Activated naive CD4-positive, alpha-beta T cell treated with Interleukin-2 at 50 U/mL for 16 hours (primary cell): ENCODE measurements at places on chromosomes 2 and 18.

- no peak for DNase-seq
Measured at GRCh38 chr2:74441170-74441689, 507 bp downstream of the RTKN start.

- DNase-seq = no peak
Measured at GRCh38 chr2:234078129-234078528, 27.6 kb downstream of the SPP2 start.

DNA sequence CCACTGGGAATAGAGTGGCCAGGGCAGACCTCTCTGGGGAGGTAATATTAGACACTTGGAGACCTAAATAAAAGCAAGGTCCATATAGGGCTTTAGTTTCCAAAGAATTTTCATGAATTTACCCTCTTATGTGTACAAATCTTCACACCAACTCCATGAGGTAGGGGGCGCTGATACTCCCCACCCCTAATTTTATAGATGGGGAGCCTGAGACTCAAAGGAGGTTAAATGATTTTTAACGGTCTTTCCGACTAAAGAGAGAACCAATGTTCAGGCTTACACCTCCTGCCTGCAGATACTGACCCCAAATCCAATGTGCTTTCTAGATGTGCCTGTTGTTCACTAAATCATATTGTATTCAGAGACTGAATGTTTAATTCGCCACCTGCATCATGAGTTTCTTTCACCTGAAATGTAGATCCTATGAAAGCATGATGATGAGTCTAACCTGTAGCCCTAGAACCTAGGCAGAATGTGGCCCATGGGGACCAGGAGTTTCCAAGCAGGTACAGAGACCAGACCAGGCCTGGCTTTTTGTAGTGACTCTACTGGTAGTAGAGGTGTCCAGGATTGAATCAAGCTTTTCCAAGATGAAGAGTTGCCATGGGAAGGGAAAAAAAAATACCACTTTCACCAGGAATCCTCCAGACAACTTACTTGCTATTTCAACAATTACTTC, 16.8 kb upstream of the PAX3 start:
- no peak for DNase-seq

GRCh38 chr2:113201496-113202304, 27.9 kb downstream of the PSD4 start:
- no peak for DNase-seq

DNA sequence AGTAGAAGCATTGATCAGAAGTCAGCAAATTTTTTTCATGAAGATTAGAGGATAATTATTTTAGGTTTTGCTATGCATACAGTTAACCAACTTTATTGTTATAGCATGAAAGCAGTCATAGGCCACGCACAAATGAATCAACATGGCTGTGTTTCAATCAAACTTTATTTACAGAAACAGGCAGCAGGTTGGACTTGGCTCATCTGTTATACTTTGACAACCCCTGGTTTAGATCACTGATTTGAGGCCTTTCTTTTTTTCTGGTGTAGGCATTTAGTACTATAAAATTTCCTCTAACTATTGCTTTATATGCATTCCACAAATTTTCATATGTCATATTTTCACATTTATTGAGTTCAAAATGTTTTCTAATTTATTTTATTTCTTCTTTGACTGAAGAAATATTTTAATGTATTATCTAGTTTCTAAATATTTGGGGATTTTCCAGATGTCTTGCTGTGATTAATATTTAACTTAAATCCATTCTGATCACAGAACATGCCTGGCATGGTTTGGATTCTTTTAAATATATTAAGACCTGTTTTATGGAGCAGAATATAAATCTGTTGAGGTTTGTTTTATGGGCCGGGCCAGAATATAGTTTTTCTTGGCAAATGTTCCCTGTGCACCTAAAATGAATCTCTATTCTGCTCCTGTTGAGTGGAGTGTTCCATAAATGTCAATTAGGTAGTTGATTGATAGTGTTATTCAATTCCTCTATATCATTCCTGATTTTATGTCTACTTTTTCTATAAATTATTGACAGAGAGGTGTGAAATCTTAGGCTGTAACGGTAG, 116.3 kb upstream of the KLHL29 start:
- DNase-seq = no peak

DNA sequence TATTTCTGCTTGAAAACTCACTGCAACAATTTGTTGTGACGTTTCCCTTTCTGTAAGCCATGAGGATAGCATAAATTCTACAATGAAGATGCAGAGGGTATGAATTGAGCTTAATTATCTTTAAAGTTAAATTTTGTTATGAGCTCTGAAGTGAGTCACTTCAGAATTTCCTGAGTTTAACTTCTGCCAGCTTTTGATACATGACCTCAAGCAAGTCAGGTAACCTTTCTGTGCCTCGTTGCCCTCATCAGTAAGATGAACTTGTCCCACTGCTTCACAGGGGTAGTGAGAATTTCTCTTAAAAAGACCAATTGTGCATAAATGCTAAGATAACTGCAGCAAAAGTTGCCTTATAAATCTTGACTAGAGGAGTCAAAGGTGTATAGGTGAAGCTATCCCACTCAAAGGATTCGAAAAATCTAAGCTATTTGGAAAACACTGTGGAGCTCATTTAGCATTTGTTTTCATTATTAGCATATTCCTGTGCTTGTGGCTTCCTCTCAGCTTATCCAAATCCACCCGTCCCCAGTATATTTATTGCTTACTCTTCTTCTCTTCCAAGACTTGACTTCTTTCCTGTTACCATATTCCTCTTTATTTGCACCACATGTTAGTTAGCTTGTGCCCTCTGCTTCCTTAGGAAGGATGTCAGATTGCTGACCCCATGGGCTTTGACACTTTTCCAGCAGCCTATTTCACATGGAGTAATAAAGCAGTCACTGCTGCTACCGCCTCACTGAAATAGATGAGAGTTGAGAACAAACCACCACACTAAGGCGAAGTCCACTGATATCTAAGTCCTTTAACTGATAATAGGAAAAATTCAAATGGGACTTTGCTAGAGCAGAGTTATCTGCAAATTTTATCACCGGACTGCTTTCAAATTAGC, 428.6 kb downstream of the ERBB4 start:
- no peak for DNase-seq

GRCh38 chr18:12840382-12840781, 43.7 kb downstream of the PTPN2 start:
- DNase-seq = no peak

- no peak for DNase-seq
Measured at GRCh38 chr2:85240055-85240454, 87.7 kb downstream of the TGOLN2 start.

DNA sequence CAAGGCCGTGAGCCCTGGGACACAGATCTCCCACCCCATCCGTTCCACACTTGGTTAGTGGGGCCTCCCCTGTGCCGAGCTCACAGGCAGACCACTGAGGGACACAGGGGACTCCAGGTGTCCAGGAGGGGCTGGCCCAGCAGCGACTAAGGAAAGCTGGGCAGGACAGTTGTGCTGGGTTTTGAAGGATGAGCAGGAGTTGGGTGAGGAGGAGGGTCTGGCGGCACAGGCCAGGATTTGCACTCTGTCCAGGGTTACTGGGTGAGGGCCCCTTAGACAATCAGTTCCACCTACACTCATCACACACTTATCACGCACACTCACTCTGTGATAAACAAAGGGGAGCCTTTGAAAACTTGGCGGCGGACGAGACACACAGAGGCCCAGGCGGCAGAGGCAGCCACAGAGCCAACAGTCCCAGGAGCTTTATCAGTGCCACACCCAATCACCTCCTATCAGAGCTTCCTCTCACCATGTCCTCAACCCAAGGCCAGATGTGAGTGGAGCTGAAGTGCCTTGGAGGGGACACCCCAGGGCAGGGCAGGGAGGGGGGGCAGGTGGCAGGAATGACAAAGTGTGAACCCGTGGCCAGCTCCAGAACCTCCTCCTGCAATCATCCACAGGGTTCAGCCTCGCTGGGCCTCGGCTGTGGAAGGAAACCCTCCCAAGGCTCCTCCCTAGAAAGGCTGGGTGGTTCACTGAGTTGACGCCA, 26.6 kb downstream of the BIN1 start:
- DNase-seq = peak; percentile 67

GRCh38 chr2:15092691-15093090, 460.2 kb downstream of the LRATD1 start:
- DNase-seq = no peak

DNA sequence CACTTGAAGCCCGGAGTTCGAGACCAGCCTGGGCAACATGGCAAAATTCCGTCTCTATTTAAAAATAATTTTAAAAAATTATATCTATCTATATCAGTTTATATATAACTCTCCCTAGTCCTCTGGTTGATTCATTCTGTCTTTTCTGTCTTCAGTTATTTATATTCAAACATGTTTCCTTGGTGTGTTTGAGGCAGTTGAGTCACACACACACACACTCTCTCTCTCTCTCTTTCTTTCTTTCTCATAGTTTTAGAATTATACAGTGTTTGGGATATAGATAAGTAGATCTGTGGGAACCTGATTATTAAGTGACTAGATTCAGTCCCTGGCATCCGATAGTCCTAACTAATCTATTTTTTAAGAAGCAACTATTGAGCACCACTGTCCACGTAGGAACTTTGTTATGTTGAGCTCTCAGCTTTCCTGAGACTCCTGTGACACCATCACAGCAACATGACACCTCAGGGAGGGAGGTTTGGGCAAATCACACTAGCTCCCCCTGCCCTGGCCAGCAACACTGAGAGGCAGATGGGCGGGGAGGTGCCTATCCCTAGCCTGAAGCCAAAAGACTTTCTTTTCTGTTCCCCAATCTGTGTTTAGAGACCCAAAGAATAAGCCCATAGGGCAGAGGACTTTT, 482.7 kb downstream of the DLGAP1 start:
- DNase-seq = no peak

- no peak for DNase-seq
Measured at GRCh38 chr2:26615860-26616705, 25.1 kb downstream of the CIB4 start.

DNA sequence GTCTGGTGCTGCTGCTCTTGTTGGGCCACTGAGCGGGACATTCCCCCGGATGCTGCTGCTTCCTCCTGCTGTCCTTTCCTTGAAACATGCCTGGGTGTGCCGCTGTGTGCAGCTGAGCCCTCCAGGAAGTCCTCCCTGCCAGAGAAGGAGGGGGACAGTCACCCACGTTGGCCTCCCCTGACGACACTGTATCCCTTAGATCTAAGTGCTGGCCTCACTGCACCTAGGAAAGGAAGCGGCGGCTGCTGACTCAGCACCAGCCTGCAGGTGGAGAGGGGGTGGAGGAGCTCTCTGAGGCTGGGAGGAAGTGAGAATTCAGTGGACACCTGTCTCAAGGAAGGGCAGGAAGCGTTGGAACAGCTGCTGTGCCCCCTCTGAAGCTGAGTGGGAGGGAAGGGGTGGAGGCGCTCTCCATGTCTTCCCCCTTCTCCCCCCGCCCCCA, 239.8 kb downstream of the HAUS1 start:
- peak; percentile 37 for DNase-seq

GRCh38 chr2:210392469-210392881, 77.5 kb upstream of the MYL1 start:
- no peak for DNase-seq

DNA sequence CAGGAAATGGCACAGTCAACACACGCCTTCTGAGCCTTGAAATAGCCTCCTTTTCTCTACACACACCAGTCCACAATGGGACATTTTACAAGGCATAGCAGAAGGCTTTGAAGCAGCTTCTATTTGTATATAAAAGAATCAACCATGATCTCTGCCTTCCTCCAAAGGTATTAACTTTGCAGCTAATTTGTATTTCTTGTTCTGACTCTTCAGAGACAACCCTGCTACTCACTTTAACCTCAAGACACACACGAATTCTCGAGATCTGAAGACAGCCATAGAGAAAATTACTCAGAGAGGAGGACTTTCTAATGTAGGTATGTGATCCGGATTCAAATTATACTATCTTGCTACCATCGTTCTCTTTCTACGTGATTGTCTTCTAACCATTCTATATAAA, 104.6 kb downstream of the VIT start:
- DNase-seq = no peak

- DNase-seq = no peak
Measured at GRCh38 chr2:226050822-226051221, 651.3 kb downstream of the NYAP2 start.

DNA sequence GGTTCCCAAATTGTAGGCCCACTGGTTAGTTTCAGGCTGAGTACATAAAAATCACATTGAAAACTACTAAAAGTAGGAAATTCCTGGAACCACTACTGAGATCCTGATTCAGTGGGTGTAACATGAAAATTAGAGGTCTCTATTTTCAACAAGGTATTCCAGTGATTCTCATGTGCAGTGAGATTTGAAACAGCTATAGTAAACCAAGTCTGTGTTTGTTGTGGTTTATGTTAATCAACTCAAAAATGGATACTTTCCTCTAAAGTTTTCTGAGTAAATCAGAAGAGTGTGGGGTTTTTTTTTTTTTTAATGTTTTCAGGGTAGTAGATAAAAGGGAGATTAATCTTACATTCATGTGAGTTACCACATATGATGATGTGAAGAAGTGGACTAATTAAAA, 42.4 kb upstream of the LIMS1 start:
- no peak for DNase-seq

- DNase-seq = no peak
Measured at GRCh38 chr2:200013906-200014305, 58.5 kb downstream of the MAIP1 start.

DNA sequence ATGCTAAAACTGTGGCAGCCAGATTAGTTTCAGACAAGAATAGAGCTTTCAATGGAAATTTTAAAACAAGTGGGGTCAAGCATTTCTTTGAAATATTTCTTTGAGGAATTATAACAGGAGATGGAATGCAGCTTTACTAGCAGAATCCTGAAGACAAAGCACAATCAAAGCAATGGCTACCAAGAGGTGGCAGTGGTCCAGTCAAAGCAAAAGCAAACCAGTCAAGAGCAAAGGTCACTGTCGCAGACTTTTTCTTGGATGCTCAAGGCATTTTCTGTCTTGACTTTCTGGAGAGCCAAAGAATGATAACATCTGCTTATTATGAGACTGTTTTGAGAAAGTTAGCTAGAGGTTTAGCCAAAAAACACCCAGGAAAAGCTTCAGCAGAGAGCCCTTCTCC, 351.2 kb upstream of the DLGAP1 start:
- no peak for DNase-seq

DNA sequence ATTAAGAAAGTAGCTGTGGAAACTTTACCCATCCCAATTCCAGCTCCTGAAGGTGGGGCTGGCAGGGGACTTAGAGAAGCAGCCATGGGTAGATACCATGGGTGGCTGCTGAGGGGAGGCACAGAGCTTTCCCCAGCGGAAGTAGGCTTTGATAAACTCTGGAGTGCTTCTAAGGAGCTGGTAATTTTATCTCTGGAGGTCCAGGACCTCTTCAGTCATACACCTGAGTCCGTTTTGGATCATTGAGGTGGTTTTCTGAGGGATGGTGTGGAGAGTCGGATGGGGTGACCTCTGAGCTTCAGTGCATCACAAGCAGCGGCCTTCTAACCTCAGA, 36.7 kb upstream of the BMP10 start:
- DNase-seq = no peak

- DNase-seq = no peak
Measured at GRCh38 chr18:75491361-75491760, 63.9 kb upstream of the SMIM21 start.

GRCh38 chr2:20217041-20217970, 7.6 kb downstream of the SDC1 start:
- no peak for DNase-seq
